ENCODE measurements at places on chromosomes 7 and 10.

DNA sequence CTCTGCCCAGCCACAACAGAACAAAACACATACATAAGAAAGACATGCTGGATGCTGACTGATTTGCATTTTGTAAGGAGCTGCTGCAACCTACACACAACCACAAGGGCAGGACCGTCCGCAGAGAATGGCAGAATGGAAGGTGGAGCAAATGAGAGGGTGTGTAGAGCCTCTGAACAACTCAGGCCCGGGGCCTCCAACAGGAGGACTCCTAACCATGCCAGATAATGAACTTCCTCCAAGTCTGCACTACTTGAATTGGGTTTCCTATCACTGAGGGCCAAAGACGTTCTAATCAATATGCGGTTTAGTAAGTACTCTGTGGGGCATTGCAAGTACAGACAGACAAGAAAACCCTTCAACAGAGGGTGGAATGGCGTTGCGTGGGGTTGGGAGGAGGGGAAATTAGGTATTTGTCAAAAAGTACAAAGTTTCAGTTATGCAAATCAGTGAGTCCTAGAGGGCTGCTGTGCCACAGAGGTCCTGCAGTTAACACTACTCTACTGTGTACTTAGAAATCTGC lies 14.6 kb downstream of the VOPP1 start:
- DNase-seq = peak; percentile 48

- no peak for DNase-seq
These were observed 45.7 kb upstream of the NMT2 start for GRCh38 chr10:15214237-15214636.

- no peak for DNase-seq
These were observed 124.4 kb upstream of the STK17A start for GRCh38 chr7:43458330-43459018.

- DNase-seq = no peak
These were observed 2.7 kb downstream of the COG5 start for GRCh38 chr7:107560898-107561516.

DNA sequence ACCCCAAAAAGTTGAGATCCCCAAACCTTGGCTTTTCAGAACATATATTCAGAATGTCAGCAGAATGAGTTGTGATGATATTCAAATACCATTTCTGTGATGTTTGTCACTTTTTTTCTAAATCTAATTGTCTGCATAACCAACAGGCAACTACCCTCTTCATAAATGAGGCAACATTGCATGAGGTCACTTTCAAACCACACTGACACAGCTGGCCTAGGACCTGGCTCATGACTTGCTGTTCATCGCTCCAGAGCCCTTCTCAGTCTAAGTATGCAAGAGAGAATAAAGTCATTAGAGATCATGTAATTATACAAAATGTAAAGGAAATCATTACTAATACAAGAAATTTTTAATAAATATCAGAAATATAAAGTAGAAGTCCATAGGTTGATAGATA lies 681.9 kb downstream of the GRM8 start:
- DNase-seq = no peak

DNA sequence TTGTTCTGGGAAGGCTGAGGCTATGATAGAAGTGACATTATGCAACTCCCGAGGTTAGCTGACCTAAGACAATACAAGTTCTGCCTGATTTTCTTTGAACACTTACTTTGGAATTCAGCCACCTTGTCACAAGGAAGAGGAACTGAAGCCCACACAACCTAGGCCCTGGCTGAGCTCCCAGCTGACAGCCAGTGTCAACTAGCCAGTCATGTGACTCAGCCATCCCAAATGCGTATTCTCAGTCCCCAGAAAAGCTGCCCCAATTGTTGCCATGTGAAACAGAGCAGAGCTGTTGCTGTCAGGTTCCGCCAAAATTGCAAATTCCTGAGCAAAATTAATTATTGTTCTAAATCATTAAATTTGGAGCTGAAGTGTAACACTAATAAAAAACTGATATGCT lies 1010.0 kb downstream of the XPNPEP1 start:
- DNase-seq = no peak

DNA sequence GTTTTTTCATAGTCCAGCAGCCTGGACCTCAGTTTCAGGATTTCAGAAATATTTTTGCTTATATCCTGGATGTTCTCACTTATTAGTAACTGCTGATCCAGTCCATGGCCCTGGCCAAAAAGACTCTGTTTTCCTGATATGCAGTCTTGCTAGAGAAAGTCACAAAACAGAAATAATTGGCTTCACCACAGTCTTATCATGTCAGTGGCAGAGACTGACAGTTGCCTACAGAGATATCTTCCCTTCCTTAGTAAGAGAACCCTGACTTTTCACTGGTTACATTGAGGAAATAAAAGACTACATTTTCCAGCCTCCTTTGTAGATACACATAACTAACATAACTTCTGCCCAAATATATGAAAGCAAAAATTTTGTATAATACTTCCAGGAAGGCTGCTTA lies 56.6 kb downstream of the AHR start:
- DNase-seq = no peak

DNA sequence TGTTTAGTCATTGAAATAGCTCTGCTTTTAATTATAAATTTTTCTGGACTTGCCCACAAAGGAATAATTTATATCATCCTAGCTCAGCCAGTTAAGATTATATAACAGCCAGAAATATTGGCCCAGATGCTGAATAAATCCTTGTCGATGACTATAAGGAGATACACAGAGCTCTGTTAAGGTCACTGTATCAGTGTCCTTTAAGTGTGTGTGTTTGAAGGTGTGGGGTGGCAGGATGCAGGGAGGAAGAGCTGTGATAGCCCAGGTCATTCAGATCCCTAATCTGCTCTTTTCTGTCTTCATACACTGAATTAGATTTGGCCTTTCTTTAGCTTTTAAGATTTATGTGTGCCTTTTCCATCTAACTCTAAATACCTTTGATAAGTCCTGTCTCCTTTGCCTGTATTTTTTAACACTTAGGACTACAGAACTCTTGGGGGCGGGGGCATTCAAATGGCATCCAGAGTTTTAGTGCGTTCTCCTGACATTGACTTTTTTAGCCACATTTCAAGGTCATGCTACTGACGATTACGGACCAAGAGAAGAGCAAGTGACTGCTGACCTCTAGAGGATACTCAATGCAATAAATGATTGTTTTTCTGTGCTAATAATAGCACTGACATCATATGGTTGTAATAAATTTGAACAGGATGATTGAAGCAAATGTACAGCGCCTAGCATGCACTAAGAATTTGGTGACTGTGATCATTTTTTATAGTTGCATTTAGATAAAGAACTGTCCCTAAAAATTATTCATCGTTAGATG lies 172.3 kb downstream of the CACNB2 start:
- no peak for DNase-seq

Data from activated CD4-positive, alpha-beta T cell treated with anti-CD3 and anti-CD28 coated beads, Interleukin-2, amount 50 U/mL, for 48 hours (primary cell).